Fibroblast of lung (primary cell): ENCODE measurements at places on chromosomes 11 and 22. TPM values are rescaled to one million over a fixed set of nuclear protein-coding genes. Genes with fewer than 3 reads are reported as not detected.

SLC25A18 gene
- under 0.01 TPM in 1 of 2 replicates, not detected in the other for total RNA-seq

SHANK3 gene
- 0.26 and 0.33 TPM in 2 replicates for total RNA-seq

KDM4E gene
- not detected in 2 replicates for total RNA-seq

GSTP1 gene
- total RNA-seq: 444 and 642 TPM in 2 replicates

PDXP gene
- total RNA-seq: 4.0 and 5.1 TPM in 2 replicates
